ENCODE measurements at places on chromosomes 6 and 20. TPM values are rescaled to one million over a fixed set of nuclear protein-coding genes. Genes with fewer than 3 reads are reported as not detected.
A peak's percentile ranks its signal among the peaks of the same experiment; 100 is the strongest.

- peak; percentile 88 for DNase-seq
Observed at GRCh38 chr6:36631326-36632011, 37.3 kb downstream of the SRSF3 start.

GRCh38 chr20:5570452-5570851 is 179.7 kb upstream of the SHLD1 start:
- no peak for DNase-seq

DNA sequence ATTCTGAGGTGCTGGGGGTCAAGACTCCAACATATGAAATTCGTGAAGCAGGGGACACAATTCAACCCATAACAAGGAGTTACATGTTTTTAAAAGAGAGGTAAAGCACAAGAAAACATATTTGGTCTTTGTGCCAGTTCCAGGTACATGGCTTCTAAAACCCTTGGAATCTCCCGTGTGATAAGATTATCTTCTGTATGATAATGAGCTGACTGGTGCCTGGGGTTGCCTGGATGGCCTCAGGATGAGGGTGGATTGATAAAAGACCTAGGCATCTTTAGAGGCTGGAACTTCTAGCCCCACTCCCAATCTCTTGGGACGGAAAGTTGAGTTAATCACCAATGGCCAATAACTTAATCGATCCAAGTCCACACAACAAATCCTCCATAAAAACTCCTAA is 87.0 kb downstream of the FAM217A start:
- no peak for DNase-seq

- DNase-seq = no peak
Observed at GRCh38 chr6:116876635-116877611, at the start of gene RFX6. RFX6 (plus strand) TSS chr6:116877242; CDS start chr6:116877276, 34 bp downstream.

GRCh38 chr6:127897484-127897883 is 3.4 kb downstream of the THEMIS start:
- DNase-seq = no peak

DNA sequence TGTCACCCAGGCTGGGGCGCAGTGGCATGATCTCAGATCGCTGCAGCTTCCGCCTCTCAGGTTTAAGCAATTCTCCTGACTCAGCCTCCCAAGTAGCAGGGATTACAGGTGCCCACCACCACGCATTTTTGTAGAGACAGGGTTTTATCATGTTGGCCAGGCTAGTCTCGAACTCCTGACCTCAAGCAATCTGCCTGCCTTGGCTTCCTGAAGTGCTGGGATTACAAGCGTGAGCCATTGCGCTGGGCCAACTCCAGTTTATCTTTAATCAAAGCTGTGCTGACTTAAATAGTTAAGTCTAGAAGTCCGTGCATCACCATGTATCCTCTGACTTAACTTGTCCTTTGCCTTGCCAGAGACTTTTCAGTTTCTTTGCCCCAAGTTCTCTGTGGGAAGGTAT is 224.3 kb downstream of the TMEM242 start:
- DNase-seq = no peak

DNA sequence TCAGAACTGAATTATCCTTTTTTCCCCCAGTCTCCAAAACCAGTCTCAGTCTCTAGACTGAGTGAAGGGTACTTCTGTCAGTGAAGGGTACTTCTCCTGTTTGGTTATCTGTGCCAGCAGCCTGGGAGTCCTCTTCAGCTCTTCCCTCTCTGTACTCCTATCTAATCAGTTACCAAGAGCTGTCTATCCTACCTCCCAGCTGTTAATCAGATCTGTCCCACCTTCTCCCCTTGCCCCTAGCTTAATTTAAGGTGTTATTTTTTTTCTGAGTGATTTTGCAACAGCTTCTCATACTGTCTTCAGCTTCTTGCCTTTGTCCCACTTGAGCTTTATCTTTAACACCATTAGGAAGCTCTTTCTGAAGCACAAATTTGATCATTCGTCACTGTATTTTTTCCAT is 491.9 kb upstream of the SOX4 start:
- DNase-seq = no peak

- no peak for DNase-seq
Observed at GRCh38 chr6:156351346-156351966, 425.7 kb upstream of the ARID1B start.

DNA sequence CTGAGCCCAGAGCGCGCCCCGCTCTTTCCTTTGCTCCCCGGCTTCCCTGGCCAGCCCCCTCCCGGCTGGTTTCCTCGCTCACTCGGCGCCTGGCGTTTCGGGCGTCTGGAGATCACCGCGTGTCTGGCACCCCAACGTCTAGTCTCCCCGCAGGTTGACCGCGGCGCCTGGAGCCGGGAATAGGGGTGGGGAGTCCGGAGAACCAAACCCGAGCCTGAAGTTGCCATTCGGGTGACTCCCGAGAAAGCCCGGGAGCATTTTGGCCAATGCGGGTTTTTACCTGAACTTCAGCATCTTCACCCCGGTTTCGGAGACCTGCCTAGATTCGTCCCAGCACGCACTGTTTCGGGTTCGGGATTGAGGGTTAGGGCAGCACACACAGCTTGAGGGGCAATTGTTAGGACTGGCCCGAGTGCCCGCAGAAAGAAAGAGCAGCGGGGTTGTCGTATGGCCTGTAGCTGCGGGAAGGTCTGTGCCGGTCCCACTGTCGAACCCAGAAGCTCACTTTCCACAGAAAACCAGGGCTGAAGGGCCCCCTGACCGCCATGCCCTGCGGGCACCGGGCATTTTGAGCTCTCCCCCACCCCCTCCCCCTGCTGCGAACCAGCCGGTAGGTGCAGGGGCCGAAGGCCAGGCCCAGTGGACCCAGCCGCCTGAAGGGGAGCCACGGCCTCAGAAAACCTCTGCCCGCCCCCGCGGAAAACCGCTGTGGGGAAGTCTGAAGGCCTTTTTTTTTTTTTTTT is 2.1 kb downstream of the FOXP4 start:
- no peak for DNase-seq

DNA sequence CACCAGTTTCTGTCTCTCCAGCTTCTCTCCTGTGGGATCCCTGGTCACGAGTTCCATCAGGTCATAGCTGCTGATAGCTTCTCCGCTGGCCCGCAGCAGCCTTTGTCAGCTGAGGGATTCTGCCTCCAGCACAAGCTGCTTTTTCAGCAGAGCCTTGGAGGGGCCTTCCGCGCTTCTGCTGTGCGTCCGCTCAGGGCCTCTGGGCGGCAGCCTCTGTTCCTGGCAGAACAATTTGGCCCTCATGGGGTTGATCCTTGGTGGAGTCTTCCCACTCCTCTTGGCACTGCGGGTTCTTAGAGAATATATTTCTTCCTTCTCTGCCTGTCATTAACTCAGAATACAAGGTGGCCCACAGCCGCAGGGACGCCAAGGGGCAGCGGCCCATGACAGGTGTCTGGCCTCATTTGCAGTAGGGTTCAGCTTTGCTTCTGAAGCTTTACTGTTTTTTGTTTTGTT is 158.8 kb downstream of the DTNBP1 start:
- DNase-seq = peak; percentile 37

DNA sequence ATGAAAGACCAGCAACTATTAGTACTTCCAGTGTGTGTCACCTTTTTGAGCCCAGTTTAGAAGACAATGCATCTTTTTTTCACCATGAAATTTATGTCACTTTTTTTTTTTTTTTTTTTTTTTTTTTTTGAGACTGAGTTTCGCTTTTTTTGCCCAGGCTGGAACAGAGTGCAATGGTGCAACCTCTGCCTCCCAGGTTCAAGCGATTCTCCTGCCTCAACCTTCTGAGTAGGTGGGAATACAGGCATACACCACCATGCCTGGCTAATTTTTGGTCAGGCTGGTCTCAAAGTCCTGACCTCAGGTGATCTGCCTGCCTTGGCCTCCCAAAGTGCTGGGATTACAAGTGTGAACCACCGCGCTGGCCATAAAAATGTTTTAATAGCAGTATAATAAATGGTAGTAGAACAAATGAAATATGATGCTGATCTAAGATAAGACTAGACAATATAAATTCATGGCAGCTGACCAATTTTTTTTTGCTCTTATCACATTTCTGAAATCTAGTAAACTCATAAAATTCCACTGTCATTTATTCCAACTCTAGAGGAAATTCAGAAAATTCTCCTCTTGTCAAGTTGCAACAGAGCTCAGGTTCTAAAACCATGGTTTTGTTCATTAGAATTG is 21.3 kb downstream of the NHSL1 start:
- no peak for DNase-seq

- DNase-seq = peak; percentile 93
Observed at GRCh38 chr6:22145823-22146677, 150.8 kb downstream of the PRL start.

DNA sequence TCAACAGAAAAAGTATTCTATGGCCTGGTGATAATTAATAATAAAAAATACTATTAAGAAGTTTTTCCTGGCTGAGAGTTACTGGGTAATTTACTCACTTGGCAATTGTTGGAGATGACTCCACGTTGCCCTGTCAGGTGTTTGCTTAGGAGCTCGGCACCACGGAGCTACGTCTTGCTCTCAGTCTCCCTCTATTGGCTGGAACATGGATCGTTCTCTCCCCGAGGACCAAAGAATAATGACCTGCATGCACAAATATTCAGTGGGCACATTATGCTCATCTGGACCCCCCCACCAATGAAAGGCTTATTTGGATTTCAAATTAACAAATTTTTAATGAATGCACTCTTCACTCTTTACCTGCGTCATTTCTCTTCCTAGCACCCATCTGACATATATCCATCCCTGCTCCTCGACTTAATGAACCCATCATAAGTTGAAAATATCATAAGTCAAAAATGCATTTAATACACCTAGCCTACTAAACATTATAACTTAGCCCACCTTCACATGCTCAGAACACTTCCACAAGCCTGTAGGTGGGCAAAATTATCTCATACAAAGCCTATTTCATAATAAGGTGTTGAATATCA is 71.0 kb upstream of the CD83 start:
- DNase-seq = peak; percentile 64

GRCh38 chr20:38685853-38686473 is 38.3 kb upstream of the SLC32A1 start:
- DNase-seq = peak; percentile 61

DNA sequence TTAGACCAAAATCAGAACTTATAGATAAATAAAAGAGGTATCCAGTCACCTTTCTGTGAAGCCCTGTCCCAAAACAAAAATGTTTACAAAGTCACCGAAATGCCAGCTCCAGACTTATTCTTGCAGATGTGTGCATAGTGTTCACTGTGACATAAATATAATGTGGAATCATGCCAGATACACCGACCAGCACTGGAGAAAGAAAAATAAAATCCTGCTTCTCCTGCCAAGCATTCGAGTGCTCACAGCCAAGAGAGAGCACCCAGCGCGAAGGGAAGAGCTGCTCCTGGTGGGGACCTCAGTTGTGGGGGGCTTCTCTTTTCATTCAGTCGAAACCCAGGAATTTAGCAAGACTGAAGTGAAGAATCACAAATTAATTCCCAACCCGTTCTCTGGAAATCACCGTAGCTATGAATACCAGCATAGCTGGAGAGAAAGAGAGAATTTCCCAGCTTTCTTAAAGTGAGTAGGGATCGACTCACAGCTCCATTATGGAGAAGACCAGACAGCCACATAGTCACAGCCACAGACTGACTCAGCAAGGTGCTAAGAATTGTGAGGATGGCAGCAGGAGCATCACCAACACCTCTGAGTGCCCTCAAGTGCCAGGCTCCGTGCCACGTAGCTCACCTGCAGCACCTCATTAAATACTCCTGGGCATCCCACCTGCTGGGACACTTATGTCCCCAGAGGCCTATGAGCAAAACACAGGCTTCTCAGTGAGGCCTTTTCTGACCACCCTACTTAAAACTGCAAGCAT is 33.2 kb downstream of the BFSP1 start:
- no peak for DNase-seq

DNA sequence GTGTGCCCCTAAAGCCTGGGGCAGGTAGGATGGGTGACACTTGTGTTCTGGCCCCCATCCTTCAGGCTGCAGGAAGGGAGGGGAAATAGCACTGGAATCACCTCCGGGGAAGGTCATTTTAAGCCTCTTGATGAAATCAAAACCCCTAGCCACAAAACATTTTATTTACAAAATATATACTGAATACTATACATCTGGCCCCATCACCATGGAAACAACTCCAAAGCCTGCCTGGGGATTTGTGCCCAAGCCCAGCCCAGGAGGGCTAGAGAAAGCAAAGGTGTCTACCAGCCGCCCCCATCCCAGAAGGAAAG is 2.6 kb downstream of the SMIM29 start:
- no peak for DNase-seq

GRCh38 chr6:170164271-170164900 is 126.5 kb downstream of the DLL1 start:
- DNase-seq = no peak

- no peak for DNase-seq
Observed at GRCh38 chr20:4894981-4895381, 106.3 kb downstream of the SLC23A2 start.

GRCh38 chr6:1872649-1873131 is 263.0 kb downstream of the FOXC1 start:
- peak; percentile 91 for DNase-seq

- no peak for DNase-seq
Observed at GRCh38 chr20:40422656-40423055, 266.4 kb downstream of the MAFB start.

GRCh38 chr6:25619217-25619616 is 32.8 kb upstream of the SCGN start:
- no peak for DNase-seq

DNA sequence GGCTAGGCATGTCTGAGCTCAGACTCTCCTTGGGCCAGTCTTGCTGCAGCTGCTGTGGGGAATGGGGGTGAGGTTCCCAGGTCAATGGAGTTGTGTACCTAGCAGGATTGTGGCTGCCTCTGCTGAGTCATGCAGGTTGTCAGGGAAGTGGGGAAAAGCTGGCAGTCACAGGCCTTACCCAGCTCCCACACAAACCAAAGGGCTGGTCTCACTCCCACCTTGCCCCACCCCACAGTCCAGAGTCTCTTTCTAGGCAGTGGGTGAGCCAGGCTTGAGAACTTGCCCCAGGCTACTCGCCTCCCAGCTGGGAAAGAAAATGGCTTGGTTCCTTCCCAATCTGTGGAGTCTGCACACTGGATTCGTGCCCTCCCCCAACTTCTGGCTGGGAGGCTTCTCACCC is 65.7 kb downstream of the SCP2D1 start:
- no peak for DNase-seq

GRCh38 chr20:17825960-17826843 is 126.4 kb downstream of the BANF2 start:
- no peak for DNase-seq

DNA sequence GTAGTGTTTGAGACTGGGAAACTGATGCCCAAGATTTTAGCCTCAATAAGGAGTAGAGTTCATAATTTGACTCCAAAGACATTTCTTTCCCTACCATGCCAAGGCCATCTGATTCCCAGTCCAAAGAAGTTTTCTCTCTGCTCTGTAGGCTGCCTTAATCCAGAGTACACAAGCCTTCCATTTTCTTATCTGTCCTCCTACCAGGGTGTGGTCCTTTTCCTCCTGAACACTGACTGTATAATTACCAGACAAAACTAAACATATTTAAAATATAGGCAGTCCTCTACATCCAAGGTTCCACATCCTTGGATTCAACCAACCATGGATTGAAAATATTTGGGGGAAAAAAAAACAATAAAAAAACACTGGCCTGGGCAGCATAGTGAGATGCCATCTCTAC is 108.4 kb downstream of the SLC16A10 start:
- no peak for DNase-seq

The PRR18 gene
- total RNA-seq = not detected

The HAO1 gene
- total RNA-seq = not detected

The SMIM8 gene
- total RNA-seq = 5.2 TPM

The DHX35 gene
- 10.5 TPM for total RNA-seq

The HLA-DQB1 gene
- total RNA-seq = not detected

The SPATA2 gene
- 4.8 TPM for total RNA-seq

The POM121L2 gene
- total RNA-seq = not detected

The DUSP15 gene
- total RNA-seq = 0.64 TPM

The PTPRT gene
- not detected for total RNA-seq

The TTBK1 gene
- total RNA-seq = not detected

The BACH2 gene
- total RNA-seq = 0.13 TPM

The PRDM1 gene
- total RNA-seq = 0.67 TPM

The NRSN1 gene
- total RNA-seq = not detected

The BNIP5 gene
- total RNA-seq = not detected

The CDH4 gene
- total RNA-seq = 0.31 TPM

The PERP gene
- total RNA-seq = 0.70 TPM

All from myocyte (in vitro differentiated cells).